ENCODE measurements at places on chromosomes 7 and 10.

- no peak for DNase-seq
Observed at GRCh38 chr7:116502201-116503096, 2.9 kb downstream of the CAV2 start.

DNA sequence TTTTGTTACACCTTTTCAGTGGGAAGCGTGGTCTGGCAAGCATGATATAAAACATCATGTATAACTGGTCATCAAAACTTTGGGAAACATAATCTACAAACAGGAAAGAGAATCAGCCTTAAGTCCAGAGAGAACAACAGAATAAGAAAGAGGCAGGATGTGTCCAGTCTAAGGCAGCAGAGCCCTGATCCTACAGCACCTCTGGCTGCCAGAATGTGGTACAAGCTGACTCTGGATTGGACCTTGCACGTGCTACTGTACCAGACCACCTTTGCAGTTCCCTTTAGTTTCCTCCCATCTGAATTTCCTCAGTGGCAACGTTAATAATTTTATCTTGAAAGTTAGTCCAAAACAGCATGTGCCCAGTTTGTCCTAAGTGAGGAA, 824.6 kb upstream of the IGFBP3 start:
- DNase-seq = no peak

- no peak for DNase-seq
Observed at GRCh38 chr10:19815731-19816410, 361 bp upstream of the PLXDC2 start.

DNA sequence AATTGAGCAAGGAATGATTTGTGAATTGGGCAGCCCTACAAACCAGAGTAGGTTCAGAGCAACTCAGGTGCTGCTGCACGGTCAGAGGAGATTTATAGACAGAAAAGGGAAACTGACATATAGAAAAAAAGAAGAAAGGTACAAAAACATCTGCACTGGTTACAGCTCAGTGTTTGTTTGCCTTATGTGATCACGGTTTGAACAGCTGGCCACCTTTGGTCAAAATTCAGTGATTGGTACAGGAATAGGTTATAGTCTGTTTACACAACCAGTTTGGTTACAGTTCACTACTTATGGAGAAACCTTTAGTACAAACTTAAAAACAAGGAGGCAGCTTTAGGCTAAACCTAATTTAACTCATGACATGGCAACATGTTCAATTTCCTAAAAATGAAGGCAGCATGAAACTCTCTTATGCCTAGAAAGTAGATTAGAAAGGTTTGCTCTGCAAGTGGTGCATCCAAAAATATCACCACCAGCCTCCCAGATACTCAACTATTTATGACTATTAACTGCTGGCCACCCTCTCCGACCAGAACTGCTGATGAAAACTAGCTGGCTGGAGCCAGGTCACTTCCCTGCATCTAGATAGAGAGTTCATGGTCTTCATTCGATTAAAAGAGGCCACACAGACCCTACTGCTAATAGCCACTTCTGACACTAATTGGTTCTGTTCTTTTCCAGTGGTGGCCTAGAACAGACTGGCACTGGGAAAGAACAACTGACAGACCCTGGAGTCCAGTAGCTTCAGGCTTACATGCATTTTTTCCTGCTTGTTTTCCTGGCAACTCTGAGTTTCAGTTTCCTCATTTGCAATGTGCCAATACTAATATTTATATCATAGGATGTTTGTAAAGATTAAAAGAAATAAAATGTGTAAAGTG, 548.0 kb downstream of the CCSER2 start:
- DNase-seq = no peak

- no peak for DNase-seq
Observed at GRCh38 chr7:92357260-92357659, 90.0 kb upstream of the GATAD1 start.

DNA sequence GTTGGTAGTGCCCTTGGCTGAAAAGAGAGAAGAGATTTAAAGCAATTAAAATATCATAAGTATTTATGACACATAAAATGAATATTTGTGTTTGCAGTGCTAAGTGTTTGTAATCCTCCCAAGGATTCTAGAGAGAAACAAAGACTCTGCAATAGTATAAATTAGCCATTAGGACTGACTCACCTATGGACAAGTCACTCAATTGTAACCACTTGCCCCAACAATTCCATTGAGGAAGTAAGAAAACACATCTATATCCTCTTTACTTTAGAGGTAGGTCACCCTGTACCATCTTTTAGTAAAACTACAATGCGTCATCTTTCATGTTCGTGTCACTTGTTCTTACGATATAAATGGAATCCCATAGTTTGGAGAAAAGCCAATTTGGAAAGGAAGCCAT, 85.7 kb upstream of the INHBA start:
- DNase-seq = no peak

DNA sequence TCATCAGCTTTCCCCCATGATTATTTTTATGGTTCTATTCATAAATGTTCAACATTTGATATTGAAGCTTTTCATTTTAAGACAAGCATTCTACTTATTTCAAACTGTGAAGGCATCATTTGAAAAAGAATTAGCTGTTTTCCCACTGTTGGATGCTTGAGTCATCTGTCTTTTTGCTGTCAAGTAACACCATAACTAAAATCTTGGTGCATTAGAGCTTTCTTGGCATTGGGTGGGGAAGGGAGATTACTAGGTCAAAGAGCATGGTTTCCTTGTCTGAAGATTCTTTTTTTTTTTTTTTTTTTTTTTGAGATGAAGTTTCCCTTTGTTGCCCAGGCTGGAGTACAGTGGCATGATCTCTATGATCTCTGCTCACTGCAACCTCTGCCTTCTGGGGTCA, 68.5 kb downstream of the CTBP2 start:
- no peak for DNase-seq

GRCh38 chr10:24883176-24883575, 69.2 kb downstream of the PRTFDC1 start:
- DNase-seq = no peak

DNA sequence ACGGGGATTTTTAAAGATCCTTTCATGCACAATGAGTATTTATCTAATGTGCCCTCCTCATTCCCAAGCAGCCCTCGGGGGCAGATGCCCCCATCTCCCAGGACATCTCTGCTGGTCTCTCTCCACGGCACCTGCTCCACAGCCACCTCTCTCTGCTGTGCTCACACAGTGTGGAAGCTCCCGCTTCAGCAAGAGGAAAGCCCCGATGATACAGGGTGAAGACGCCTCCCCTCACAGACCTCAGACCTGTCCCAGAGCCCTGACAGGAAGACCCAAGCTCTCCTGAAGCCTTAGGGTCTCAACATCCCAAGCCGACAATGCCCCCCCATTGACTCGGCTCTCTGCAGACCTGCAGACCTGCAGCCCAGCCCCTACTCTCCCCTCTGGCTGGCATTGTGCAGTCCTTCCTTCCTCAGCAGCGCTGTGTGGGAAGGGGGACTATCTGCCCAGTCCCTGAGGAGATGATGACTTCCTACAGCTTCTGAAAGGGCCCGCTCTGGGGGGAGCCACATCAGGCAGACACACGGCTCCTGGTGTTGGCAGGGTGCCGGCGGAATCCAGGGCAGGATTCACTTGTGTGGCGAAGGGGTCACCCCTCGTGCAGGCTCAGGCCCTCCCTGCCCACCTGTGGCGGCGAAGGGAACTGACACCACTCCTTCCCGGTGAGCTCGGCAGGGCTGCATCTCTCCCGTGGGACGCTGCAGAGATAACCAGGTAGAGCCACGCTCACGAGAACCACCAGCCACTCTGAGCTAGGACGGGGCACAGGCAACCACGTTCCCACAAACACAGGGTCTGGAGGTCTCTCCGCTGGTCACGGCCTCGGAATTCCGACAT, 61.8 kb downstream of the PTPRN2 start:
- no peak for DNase-seq

- no peak for DNase-seq
Observed at GRCh38 chr10:79044036-79044632, 24.6 kb upstream of the ZMIZ1 start.

DNA sequence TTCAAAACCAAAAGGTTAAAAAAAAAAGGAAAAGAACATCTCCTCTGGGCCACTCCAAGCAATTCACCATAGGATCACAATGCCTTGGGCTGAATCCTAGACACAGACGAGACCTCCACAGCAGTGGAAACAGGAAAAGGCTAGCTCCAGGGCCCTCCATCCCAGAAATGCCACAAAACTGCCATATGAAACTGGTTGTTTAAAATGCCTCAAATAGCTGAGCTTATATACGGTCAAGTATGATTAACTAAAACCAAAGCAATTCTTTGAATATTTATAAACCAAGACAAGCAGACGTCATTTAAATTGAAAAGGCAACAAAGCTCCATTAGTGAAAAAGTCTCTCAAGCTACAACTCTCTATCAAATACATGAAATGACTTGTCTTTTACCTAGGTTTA, 63.1 kb downstream of the DOCK4 start:
- no peak for DNase-seq

DNA sequence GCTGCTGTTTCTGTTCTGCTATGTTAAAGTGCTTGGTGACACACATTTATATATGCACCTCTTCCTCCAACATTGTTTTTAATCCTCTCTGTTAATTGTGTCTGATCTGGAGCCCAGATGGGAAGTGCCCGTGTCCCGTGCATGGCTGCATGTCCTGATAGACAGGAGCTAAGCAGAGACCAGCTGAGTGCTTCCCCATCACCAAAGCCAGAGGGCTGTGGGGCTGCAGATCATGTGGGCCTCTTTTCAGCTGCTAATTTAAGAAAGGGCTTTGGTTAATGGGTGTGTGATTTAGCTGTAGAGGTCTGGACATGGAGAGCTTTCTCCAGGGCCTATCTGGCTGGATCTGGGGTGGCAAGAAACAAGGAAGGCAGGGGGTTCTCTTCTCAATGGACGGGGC, 96.5 kb upstream of the NPS start:
- DNase-seq = no peak
